Nucleus accumbens (tissue), 56 donors: ENCODE measurements at places on chromosomes 5 and 9.

DNA sequence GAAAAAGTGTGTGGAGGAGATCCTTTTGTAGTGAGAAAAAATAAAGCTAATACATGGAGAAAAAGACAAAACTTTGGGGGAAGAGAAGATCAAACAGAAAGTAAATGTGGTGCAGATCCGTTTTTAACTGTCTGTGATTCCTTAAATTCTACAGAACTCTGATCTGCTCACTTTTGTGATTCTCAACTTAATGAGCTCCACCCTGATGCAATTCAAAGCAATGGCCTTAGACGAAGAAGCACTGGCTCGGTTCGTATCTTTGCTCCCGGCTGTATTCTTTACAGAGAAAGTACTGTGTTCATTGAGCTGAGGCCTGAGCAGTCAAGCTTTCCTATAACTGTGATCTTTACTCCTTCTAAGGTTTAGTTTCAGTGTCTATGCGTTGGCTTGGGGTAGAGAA is 453.4 kb downstream of the DMAC1 start:
- no peak for DNase-seq

- DNase-seq: no peak
Observed at GRCh38 chr5:18975624-18976023, 1012.4 kb downstream of the CDH18 start.

GRCh38 chr5:158753354-158753753 is 346.4 kb downstream of the EBF1 start:
- DNase-seq: no peak

DNA sequence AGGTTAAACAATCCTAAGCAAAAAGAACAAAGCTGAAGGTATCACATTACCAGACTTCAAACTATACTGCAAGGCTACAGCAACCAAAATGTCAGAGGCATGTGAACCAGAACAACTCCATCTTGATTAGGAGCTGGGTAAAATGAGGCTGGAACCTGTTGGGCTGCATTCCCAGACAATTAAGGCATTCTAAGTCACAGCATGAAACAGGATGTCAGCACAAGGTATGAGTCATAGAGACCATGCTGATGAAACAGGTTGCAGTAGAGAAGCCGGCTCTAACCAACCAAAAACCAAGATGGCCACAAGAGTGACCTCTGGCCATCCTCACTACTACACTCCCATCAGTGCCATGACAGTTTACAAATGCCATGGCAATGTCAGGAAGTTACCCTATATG is 252.0 kb downstream of the RASEF start:
- no peak for DNase-seq

DNA sequence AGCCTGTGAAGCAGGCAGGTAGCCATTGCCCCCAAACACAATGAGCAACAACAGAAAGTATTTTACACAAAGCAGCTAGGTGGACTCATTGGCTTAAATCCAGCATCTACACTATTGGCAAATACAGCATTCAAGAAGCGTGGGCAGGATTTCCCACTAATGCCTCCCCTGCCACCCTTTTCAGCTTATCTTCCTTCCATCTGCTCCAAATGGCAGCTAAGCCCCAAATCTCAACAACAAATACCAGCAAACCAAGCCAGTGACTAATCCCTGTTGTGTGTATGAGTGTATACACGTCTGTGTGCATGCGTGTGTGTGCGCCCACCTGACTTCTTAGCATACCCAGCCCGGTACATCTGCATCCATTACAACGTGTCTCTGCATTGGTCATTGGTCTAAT is 151.2 kb upstream of the WWC1 start:
- no peak for DNase-seq

DNA sequence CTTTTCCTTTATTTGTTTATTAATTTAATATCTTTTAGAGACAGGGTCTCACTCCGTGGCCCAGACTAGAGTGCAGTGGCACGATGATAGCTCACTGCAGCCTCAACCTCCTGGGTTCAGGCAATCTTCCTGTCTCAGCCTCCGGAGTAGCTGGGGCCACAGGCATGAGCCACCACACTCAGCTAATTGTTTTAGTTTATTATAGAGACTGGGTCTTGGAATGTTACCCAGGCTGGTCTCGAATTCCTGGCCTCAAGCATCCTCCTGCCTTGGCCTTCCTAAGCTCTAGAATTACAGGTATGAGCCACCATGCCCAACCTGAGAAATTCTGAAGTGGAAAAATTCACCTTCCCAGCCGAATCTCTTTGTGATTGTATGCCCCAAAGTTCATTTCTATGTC is 139.4 kb upstream of the SLC12A2 start:
- DNase-seq: no peak

- DNase-seq: no peak
Observed at GRCh38 chr5:33346534-33346933, 94.2 kb upstream of the TARS1 start.

- DNase-seq: no peak
Observed at GRCh38 chr9:78468974-78469576, 172.2 kb downstream of the PSAT1 start.

DNA sequence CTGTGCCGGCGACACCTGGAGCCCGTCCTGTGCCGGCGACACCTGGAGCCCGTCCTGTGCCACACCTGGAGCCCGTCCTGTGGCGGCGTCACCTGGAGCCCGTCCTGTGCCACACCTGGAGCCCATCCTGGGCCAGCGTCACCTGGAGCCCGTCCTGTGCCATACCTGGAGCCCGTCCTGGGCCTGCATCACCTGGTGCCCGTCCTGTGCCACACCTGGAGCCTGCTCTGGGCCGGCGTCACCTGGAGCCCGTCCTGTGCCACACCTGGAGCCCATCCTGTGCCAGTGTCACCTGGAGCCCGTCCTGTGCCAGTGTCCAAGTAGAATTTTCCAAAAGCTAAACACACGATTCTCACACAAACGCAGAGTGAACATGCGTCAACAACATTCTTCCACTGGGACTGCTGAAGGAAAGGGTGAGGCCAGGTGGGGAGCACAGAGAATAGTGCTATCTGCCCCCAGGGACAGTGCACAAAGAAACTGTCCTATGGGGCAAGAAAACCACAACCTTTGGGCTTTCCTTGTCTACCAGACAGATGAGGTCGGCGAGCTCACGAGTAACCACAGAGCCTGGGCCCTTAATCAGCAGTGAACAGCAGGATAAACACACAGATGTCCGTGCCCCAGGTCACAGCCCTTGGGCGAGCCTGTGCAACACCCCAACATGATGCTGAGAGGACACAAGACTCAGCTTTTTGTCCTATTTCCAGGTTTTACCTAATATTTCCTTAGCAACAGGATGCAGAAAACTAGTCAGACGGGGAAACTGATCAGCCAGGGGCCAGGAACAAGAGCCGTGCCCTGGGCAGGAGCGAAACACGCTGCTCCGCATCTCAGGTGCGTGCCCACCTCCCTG is 7.9 kb downstream of the QSOX2 start:
- no peak for DNase-seq

DNA sequence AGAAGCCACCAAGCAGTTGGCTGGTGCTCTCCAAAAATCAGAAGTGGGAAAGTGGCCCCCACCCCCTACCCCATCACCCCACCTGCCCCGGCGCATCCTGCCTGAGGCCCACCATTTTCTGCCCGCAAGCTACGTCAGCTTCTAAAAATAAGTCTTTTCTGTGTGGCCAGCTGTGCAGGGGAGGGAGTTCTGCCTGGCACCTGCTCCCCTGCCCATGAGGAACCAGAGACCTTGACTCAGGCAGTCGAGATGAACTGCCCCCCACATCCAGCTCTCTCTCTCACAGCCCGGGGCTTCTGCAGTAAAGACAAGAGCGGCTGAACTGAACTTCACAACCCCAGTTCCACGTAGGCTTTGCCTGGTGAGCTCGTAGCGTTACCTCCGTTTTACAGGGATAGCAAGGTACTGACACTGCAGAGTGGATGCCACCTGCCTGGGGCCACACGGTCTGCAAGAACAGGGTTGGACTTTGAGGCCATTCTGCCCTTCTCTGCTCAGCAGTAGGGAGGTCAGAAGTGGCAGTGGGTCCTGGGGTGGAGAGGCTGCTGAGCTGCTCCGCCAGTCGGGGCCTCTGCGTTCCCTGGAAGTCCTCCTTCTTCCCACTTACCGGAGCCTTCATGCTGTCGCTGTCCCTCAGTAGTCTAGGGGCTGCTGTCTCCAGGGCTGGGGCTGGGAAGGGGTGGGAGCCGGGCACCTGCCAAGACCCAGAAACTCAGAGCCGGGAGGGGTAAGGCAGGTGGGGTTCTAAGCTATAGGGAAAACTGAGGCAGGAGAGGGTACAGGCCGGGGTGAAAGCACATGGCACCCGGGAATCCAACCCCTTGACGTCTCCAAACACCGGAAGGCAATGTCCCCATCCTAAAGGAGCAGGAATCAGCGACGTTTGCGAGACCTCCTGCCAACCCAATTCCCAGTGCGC is 781 bp downstream of the ST6GALNAC4 start:
- DNase-seq: no peak

DNA sequence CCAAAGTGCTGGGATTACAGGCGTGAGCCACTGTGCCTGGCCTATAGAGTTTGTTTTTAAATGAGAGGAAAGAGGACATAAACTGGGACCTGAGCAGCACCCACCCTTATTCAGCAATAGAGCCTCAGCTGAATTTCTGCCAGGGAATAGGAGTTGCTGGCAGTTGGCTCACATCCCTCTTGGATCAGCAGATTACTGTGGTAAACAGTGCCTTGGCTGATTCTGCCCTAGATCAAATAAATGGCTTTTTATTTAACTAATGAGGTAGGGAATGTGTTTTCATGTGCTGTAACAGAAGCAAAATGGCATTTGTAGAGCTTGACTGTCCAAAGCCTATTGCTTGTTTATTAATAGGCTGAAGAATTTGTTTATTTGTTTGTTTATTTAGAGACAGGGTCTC is 2.1 kb downstream of the ARHGEF37 start:
- DNase-seq: peak; percentile 67

GRCh38 chr9:97803167-97804058 is 49.6 kb upstream of the FOXE1 start:
- peak; percentile 60 for DNase-seq

GRCh38 chr5:110333384-110333783 is 393.1 kb downstream of the TMEM232 start:
- DNase-seq: no peak

DNA sequence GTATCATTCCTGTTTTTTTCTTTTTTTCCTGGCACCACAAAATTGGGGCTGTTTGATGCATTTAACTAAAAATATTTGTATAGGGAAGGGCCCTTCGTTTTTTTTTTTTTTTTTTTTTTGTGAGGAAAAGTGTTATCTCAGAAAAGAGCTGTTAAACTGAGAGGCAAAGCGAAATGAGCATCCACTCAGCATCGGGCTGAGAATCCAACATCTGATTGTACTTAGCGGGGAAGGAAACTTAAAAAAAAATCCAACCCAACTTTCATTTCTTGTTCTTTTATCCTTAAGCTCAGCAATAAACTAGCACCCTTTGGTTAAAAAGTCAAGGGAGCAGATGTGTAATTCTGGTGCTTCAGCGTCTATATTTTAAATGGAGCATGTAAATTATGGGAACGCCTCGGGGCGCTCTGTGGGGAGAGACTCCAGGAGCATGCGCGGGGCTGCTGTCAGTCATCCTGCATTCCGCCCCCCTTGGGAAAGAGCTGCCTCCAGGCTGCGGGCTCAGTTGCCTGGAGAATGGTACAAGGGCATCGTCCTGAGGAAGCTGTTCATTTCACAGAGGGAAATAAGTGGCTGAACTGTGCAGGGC is 33.3 kb downstream of the DMRT2 start:
- peak; percentile 55 for DNase-seq

DNA sequence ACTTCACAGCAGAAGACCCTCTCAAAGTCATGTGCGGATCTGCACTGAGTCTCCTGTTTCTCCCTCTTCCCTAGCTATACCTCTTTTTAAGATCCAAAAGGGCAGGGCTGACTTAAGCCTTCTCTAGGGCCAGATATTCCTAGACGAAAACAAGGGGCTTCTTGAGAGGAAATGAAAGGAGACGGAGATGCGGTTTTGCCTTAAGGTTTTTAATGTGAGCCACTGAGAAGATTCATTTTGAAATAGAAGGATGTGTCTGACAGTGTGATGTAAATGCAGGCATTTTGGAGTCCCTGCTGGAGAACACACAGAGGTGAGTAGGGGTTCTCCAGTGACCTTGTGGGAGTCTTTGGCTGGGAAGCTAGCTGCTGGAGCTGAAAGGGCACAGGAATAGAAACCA is 15.6 kb upstream of the IL12B start:
- no peak for DNase-seq

GRCh38 chr9:108105885-108106284 is 616.3 kb upstream of the KLF4 start:
- no peak for DNase-seq

DNA sequence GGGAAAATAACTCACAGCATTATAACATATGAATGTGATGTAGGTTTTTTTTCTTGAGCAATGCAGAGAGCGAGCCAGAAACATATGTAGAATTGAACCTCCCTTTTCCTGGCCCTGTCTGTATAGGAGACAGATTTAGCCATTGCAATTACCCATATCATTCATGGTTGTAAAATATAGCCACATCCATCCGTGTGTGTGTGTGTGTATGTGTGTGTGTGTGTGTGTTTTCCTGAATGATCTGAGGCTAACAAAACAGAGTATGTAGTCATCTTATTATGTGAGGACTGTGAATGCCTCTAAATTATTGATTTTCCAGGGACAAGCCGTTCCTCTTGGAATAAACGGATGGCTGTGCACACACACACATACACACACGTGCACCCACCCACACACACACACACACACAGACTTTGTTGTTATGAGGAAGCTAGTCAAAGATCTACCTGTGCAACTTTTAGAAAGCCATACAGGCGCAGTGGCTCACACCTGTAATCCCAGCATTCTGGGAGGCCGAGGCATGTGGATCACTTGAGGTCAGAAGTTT is 11.7 kb upstream of the DENND1A start:
- no peak for DNase-seq

DNA sequence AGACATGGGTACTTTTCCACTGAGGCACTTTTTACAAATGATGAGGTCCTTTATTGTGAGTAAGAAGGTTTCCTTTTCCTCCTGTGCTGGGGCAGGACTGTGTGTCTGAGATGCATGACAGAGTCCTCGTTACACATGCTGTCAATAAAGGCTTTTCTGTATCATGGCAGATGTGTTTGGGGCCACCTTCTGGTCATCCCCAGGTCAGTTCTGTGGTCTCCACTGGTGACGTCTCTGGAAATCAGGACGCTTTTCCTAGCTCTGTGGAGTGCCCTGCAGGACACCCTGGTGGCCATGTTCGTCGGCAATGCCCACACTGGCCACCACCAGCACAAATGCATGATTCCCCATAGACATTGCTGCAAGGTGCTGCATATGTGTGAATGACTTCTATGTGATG is 2.8 kb downstream of the CMBL start:
- DNase-seq: no peak

DNA sequence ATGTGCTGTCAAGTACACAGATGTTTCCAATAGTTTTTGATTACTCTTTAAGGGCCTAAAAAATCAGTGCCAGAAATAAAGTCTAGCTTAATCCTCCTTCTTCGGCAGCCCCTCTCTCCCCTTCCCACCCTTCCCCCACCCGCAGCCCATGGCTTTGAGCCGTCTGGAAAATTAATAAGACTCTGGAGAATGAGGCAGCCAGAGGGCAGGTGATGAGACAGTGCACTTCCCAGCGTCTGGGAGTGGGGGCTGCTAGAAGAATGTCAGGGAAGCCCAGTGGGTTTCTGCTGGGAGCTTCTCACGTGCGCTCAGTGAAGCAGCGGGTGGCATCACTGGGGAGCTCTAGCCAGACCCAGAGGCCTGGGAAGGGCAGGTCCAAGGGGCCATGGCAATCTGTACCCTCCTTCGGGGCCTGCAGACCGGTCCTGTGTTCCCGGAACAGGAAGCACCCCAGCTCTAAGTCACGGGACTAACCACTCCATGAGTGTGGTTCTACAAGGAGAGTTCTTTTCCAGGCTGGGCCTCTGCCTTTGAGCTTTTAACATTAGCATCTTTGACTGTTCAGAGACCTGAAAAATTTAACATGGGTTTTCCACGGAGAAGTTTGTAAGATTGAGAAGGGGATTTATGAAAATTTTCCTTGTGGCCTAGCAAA is 164.8 kb upstream of the OTULINL start:
- no peak for DNase-seq

GRCh38 chr5:121969660-121970295 is 8.0 kb downstream of the SRFBP1 start:
- no peak for DNase-seq
